Cerebellum (tissue), 4 donors: ENCODE measurements at places on chromosomes 12 and 14.

DNA sequence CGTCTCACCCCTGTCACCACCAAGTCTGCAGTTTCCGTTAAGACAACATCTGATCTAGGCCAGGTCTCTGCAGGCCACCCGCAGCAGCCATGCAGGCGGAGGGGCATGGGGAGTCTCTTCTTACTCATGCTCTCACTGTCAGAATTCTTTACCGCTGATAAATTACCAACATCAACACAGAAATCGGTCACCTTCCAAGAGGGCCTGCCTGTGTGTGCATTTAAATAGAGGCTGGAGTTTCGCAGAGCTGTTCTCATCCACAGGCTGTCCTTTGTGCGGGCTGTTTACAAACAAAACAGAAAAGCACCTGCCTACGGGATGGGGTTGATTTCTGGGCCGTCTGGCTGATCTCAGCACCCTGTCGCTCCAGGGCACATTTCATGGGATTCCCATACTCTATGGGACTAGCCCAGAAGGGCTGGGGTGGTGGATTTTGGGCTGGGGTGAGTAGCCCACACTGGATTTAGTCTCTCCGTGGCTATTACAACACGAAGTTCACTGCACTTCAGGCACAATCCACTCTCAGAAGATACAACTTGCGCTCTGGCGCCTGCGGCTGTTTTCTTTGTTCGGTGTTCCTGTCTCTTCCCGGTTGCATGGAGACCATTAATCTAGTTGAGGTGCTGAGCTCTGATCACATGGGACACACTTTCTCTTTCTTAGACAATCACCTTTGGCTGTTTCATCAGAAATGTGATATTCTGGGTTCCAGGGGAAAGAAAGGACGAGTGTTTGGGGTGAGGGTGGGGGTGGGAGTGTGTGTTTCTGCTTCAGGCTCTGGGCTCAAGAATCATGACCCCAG, 331.1 kb downstream of the GLT1D1 start:
- DNase-seq: no peak

GRCh38 chr12:116582610-116583009, 23.4 kb downstream of the MAP1LC3B2 start:
- no peak for DNase-seq

DNA sequence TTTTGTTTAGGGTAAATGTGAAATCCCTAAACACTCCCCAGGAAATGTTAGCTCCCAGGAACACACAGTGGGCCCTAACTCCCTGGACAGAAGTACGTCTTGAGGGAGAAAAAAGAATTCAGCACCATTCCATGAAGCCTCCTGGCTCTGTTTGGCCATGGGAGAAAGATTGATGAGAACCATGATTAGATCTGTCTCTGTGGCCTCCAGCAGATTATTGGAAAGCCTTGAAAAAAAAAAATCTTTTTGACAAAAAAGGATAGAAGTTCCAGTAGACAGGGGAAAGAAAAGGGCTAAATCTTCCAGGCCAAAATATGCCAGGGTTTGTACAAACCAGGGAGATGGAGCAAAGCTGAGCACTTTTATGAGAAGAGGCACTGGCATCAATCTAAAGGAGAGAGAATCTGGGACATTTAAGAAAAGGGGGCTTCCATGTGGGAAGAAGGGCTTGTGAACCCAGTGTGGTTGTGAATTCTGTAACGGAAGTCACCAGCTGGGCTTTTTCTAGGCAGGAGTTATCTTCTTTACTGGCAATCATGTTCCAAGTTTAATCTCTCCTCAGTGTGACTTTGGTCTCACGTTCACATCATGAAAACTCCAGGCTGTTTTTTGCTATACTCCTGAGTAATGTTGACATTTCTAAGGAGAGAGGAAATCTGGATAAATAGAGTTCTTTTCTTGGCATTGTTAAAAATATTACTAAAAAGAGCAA, 426.7 kb downstream of the RAD51B start:
- DNase-seq: no peak

GRCh38 chr14:103634156-103634555, 5.1 kb downstream of the KLC1 start:
- no peak for DNase-seq

GRCh38 chr14:100374270-100374669, 51.1 kb downstream of the SLC25A47 start:
- no peak for DNase-seq

DNA sequence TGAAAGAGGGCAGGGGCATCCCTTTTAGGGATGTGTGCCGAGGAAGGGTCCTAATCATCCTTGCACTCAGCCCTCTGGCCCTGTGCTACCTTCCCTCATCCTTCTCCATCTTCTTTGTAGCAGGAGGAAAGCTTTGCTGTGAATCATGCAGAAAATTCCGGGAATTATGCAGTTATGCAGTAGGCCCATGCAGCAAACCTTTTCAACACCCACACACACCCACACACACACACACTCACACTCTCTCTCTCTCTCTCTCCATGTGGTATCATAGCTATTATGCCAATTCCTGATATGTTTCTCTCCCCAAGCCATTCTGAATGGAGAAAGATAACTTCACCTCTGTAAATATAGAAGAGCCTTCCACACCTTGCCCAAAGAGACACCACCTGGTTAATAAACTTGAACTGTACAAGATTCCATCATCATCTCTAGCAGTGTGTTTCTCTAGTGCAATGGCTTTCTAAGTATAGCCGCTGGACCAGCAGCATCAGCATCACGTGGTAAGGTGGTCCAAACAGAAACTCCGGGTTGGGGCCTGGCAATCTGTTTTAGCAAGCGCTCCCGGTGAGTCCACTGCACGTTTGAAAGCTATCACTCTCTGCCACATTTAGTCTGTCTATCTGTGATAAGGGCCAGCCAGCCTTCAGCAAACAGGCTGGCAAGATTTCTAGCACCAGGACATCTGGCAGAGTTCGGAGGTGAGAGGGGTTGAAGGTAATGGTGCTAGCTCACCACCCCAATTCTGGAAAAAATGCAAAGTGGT, 57.6 kb downstream of the MDM2 start:
- DNase-seq: no peak

DNA sequence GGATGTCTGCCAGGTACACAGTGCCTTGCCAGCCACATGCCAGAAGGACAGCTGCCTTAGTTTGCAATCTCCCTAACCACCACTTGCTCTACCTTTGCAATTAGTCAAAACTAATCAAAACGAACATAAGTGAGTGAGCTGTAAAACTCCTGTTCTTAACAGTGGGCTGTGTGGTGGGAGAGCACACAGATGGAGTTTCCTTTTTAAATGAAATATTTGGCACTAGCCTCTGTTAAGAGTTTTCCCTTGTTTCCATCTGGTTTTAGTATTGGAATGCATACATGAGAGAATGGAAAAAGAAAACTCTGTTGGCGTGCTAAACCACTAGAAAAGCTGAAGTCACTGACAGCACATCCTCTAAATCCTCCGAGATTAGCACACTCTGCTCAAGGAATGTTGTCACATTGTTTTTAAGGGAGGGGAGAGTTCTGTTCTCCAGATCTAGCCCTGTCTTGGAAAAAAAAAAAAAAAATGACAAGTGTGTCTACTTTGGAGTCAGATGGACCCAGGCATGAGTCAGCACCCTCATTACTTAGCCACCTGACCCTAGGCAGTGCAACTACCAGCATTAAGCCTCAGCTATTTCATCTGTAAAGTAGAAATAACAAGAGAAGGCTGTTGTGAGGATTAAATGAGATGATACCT, 83.9 kb downstream of the STXBP6 start:
- no peak for DNase-seq

GRCh38 chr14:100738269-100738691, 11.6 kb downstream of the DLK1 start:
- DNase-seq: no peak

DNA sequence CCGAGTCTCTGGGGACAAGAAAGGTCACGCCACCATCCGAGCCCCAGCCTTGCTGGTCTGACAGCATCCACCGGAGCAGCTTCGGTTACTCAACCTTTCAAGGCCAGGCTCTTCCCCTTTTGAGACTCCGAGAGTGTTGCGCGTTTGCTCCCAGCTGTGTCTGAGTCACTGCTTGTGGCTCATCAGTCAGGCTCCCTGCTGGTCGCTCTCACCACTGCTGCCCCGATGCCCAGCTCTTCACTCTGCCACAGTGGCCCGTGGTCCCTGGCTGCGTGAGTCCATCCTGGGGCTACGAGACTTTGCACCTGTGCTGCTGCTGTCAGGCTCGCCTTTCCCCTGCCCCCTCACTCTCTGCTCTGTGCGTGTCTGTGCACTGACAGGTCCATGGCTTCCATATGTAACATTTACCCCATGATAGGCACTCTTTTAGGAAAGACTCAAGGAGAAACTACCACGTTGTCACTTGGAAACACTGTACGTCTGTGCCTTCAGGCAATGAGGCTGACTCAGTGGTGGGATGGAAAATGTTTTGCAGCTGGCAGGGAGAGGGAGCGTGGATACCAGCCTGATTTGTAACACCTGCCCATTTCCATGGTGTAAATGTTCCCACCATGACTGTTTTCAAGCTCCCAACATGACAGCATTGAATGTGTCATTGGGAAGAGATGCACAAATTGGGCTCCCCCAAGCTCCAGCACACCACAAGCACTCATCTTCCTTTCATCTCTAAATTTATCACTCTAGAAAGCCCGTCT, 350.7 kb downstream of the TMEM132D start:
- no peak for DNase-seq

- no peak for DNase-seq
Measured at GRCh38 chr12:20482491-20483054, 114.2 kb downstream of the PDE3A start.

DNA sequence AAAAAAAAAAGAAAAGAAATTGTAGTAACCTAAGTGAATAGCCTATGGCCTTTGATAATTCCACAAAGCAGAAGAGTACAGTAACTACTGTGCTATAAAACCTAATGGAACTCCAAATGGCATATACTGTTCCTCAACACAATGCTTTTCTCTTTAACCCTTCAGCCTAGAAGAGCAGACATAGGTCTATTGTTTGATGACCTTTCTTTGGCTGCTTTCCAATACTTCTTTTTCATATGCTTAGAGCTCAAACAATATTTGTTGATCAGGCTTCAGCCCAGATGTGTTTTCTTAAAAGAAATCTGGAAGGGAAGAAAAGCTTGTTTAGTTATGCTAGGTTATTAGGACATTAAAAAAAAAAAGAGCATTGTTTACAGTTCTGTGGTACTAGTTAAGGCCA, 116.4 kb downstream of the NTN4 start:
- DNase-seq: no peak

DNA sequence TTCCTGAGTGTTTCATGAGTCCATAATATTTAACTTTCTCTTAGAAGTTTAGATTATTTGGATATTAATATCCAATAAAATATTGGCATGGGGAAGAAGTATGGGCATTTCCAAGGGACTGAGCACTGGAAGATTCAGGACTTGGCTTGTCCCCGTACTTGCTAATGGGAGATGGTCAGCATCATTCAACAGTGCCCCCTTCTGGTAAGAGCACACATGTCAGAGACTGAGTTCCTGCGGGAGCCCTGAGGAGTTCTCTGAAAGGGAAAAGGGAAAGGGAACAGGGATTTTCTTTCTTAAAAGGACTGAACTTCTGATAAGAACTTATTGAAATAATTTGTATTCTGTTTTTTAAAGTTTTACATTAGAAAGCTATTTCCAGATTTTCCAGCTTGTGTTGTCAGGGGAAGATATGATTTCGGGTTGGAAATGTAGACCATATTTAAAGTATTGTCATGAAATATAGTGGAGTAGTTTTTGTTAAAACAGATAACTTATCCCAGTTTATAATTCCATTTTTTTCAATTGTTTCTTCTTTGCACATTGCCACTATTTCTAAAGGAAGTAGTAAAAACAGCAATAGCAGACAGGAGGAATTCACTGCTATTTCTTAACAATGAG, 59.8 kb upstream of the C12orf71 start:
- DNase-seq: peak; percentile 37

DNA sequence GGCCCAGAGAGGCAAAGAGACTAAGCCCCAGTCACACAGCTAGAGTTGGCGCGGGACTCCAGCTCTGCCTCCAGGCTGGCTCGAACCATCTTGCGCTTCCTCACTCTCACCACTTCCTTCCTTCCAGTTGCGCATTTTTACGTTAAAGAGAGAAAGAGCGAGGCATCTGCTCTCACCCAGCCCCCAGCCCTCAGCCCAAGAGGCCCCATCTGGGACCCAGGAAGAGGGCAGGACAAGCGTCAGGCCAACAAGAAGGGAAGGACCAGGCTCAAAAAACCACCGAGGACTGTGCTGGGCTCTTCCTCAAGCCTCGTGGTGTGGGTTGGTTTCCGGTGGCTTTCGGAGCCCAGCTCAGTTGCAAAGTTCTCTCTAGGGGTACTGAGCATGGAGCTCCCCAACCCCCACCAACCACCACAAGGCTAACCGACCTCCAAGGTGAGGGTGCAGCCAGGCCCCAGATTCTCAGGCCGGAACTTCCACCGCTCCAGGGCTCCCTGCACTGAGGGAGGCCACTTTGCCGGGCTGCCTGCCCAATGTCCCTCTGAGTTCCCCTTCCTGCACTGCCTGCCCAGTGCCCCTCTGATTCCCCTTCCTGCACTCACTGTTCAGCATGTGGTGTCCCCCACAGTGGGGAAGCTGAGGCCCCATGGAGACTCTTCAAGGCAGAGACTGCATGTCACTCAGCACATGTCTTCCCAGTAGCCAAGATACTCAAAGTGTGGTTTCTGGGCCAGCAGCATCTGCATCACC, 35.9 kb downstream of the TESC start:
- no peak for DNase-seq

- DNase-seq: no peak
Measured at GRCh38 chr12:13347241-13348043, 150.9 kb downstream of the EMP1 start.

DNA sequence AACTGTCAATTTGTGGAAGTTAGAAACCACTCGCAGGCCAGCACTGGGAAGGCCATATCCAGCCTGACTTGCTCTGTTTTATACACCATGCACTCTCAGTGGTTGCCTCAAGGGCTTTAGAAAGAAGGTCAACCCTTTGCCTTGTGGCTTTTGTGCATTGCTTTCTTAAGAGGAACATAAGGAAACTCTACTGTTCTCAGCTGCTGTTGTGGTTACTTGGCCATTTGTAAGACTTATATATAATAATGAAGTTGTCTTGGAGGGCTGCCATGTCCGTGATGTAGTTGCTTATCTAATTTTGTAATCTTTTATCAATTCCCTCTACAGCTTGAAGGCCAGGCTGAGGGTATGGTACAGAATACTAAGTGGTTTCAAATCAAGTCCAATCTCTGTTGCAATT, 637.8 kb downstream of the DIO2 start:
- DNase-seq: no peak

DNA sequence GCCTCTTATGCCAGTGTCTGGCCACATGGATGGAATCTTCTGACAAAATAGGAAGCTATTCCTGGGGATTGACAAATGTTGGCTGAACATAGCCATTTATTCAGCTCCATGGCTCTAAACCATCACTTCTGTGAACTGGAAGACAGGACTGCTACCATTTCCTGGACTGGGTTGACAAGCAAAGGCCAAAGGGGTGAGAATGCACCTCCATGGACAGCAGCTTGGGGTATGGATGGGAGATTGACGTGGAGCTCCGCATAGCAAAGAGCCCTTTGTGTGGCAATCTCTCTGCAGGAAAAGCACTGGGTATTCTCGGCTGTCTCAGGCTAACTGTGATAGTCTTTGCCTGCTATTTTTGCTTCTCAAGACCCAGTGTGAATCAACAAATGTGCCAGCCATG, 223.0 kb upstream of the EGLN3 start:
- no peak for DNase-seq

DNA sequence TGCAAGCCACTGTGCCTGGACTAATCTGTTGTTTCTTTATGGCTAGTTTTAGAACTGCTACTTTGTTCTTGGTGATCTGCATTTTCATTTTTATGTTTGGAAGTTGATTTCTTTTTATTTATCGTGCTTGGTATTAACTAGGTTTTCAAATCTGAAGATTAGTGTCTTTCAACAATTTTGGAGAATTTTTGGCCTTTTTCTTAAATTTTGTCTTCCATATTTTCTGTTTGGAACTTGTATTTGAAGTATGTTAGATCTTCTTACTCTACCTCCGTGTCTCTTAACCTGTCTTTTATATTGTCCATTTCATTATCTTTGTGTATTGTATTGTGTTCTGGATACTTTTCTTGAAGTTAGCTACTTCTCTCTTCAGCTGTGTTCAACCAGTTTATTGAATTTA, 9.5 kb downstream of the FRS2 start:
- no peak for DNase-seq
